Dermis blood vessel endothelial cell (primary cell): ENCODE measurements at places on chromosomes 6 and 20. TPM values are rescaled to one million over a fixed set of nuclear protein-coding genes. Genes with fewer than 3 reads are reported as not detected.
A peak's percentile ranks its signal among the peaks of the same experiment; 100 is the strongest.

DNA sequence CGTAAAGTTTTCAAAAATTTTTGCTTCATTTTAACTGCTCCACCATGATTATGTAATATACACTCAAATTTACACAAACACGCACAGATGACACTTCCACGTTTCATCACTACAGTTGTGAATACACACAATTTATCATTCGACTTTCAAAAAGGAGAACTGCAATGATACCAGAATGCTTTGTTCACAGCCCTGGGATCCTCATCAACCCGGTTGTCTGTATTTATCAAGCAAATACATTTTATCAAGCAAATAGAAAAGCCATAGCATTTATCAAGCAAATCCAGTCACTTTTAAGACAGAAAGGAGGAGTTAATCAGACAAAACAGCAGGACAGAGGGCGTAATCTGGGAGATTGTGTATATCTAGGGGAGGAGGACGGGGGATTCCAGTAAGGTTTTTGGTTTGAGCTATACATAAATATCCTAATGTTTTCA, 20.3 kb upstream of the ABT1 start:
- DNase-seq = no peak

The PRELID3B gene
- 75.9 and 93.8 TPM in 2 replicates for total RNA-seq

DNA sequence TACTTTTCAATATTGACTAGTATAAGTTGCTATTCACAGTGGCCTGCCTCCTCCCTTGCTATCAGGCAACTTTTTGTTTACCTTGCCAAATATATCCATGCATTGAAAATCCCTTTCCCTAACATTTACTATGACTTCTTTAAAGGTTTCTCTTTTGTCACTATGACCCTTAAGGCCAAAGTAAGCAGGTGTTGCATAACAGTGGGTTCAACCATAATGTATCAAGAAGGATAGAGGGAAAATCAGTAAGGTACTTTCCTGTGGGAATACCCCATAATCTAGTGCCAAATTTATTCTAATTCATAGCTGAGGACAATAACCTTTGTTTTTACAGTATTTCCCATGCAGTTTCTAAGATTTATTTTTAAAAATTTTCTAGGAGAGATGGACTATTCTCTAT, 527.6 kb downstream of the CDKAL1 start:
- peak; percentile 13 for DNase-seq

- no peak for DNase-seq
Observed at GRCh38 chr6:111674883-111675282, 69.2 kb upstream of the TRAF3IP2 start.
